ENCODE measurements at places on chromosomes 2 and 18.

DNA sequence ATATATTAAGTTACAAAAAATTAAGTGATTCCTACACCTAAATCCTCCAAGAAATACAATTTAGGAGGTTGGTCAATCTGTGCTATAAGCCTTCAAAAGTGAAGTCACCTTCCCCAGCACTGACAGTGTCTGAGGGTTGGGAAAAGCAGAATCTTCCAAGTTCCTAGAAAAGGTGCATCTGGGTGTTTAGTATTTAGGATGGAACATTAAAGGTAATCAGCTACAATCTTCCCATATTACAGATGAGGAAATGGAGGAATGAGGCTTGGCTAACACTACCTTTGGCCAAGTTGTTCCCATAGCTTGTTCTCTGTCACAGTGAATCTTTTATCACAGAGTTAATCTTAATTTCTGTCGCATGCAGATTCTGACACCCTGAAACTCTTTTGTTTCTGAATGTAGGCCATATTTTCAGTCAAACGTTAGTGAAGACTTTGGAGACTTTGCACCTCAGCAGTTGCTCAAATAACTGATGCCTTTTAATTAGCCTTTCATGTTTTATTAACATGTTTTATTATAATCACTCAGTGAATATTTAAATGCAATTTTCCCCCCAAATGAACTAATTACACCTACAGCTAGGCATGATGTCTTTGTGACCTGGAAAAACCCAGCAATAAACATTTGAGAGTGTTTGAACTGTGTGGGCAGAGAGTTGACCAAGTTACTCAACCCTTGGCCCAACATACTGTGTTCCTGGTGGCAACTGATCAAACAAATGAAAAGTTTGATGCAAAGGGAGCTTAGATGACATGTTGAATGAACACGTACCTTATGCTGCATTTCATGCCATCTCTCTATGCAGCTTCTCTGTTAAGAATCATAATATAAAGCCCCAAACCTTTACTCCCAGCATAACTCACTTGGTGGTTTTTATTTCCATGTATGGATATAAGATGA is 17.6 kb downstream of the FN1 start:
- DNase-seq = no peak

GRCh38 chr18:61333271-61333745 is at the start of gene CDH20:
Gene CDH20, plus strand, starts transcription at chr18:61333430.
- no peak for DNase-seq

- DNase-seq = no peak
Measured at GRCh38 chr2:190216829-190217228, 102.8 kb downstream of the HIBCH start.

DNA sequence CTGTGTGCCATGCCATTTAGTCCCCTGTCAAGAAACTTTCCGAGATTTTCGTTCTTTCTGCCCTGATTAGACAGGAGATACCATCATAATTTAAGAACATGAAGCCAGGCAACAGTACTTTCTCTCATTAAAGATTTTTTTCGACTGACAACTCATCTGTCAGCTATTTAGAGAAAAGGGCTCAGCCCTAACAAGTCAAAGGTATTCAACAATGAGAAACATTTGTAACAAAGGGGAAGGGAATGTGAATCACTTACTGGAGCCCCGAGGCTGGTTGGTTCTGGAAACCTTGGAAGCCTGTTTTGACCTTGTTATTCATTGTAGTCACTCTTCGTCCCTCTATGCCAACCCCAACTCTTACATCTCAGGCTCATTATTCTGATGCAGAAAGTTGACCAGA is 199.4 kb downstream of the SPP2 start:
- no peak for DNase-seq

GRCh38 chr2:224162122-224162521 is 123.0 kb upstream of the SERPINE2 start:
- DNase-seq = no peak

GRCh38 chr2:109582928-109583895 is 30.6 kb downstream of the SEPTIN10 start:
- DNase-seq = no peak

GRCh38 chr2:211981451-211981850 is 557.2 kb downstream of the ERBB4 start:
- DNase-seq = no peak

GRCh38 chr2:74893332-74893731 is 59.4 kb downstream of the HK2 start:
- no peak for DNase-seq

- no peak for DNase-seq
Measured at GRCh38 chr2:223319601-223320000, 267.6 kb downstream of the KCNE4 start.

GRCh38 chr2:112584891-112585250 is 462 bp downstream of the CHCHD5 start:
- DNase-seq = no peak

DNA sequence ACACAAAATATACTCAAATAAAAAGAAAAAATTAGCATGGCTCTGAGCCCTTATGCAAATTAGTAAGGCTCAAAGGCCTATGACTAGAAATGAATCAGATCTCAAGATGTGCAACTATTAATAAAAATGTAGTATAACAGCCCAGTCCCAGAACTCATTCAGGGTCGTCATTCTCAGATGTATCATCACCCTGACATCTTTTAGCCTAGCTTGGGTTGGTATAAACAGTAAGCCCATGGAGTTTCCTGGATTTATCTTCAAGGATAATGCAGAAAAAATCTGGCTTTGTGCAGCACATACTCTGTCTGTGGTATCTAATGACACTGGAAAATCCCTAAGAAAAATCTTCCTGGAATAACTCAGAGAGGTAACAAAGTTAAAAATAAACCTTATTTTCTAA is 239.3 kb downstream of the ZNF385B start:
- no peak for DNase-seq

GRCh38 chr18:32773382-32773712 is 524 bp upstream of the KLHL14 start:
- DNase-seq = no peak

DNA sequence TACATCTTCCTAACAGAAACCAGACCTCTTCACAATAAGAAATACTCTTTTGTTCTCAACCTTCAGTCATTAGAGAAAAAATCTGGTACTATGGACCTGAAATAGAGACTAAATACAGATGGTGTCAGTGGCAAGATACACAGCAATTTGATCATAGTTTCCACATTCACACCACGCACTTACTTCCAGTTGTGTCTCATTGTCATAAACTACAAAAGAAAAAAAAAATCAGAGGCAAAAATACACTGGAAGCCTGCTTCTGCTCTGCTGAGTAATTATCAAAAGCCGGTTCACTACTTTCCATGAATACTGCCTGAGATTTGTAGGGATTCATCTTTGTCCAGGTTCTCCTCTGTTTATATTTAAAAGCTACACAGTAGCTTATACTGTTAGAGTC is 182.6 kb downstream of the PID1 start:
- no peak for DNase-seq

GRCh38 chr2:45930396-45930792 is 278.9 kb downstream of the PRKCE start:
- no peak for DNase-seq

DNA sequence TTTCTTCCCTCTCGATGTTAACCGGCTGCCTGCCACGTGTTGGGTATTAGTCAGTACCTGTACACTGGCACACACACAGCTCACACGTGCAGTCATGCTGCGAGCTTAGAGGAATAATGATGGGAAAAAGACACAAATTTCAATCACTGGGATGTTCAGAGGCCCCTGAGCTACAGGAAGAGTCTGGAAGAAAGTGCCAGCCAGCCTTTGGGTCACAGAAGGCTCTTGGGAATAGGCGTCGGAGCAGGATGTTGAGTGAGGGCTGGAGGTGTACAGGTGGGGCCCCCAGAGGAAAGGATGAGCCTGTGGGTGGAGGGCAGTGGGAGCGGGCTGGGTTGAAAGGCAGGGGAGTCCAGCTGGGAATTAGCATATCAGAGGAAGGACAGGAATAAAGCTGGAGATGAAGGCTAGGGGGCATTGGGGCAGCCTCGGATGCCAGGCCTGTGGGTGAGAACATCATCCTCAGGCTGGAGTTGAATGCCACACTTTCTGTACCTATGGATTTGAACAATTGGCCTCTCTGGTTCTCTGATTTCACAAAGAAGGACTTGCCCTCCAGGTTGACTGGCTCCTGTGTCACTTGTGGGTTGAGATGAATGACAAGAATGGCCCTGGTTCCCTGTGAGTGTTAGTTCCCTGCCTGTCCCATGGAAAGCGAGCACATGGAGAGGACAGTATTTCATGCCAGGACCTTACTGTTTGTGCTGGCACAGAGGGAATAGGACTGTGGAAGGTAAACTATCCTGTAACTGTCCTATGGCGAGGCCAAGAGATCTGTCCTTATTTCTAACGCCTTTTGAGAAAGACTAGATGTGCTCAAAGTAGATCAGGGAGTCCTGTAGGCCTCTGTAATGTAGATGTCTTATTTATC is 40.6 kb downstream of the GREB1 start:
- no peak for DNase-seq

DNA sequence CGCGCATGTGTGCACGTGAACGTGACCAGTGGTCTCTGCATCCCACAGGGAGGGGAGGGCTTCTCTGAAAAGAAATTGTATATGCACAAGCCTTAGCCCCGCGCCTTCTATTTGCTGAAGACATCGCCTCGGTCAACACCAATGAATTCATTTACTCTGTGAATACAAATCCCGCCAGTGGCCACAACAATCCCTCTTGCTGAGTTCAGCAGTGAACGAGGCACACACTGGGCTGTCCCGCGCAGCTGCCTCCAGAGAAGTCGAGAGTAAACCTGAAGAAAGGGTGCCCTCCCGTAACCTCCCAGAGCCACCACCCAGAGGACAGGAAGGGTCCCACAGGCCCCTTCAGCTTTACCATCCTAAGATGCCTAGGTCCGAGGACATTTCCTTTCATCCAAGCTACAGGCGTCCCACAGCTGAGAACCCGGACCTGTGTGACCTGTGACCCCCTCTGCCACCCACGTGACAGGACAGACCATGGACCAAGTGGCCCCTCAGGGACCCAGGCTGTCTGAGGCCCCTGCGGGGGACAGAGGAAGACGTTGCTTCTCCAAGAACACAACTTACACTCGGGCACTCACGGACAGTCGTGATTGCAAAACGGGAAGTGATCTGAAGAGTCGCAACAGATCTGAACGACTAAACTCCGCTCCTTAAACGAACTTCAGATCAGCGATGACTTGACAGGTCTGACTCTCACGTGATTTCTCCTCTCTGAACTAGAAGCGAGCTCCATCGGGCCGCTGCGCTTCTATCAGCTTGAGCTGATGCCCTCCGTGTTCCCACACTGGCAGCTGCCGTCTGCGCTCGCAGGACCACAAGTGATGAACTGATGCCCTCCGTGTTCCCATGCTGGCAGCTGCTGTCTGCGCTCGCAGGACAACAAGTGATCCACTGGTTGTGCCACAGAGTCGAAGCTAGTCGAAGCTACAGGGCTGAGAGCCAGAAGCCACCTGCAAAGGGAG is 92.7 kb downstream of the ZNF516 start:
- no peak for DNase-seq

DNA sequence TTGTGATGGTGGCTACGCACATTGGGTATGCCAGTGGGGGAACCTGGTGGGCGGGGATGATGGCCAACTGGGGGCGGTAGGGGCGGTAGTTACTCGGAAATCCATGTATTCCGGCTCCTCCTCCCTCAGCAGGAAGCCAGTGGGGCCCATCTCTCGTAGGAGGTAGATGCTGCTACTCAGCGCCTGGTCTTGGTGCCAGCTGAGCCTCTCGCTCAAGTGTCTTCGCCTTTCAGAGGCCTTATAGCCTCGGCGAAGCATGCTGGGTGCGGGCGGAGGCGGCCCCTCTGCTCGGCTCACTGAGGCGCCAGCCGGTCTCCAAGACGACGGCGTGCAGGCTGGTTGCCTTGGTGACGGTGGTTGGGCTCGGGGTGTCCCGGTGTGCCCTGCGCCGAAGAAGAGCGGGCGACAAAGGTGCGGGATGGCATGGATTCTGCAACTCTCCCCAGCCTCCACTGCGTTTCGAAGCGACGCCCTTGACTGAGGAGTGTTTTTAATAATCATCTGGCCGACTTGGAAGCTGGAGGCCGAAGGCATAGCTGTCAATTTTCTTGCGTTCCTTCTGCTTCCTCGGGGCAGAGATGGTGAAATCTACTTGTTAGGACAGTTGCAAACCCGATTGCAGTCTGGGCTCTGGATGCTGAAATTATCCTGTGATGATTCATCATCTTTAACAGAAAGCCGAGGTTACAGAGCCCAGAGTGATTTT is at the start of gene ZSWIM2:
Gene ZSWIM2 (minus strand): TSS at position 298 of the 706 bp plus-strand sequence. CDS start 40 bp downstream, at position 258.
- DNase-seq = no peak

DNA sequence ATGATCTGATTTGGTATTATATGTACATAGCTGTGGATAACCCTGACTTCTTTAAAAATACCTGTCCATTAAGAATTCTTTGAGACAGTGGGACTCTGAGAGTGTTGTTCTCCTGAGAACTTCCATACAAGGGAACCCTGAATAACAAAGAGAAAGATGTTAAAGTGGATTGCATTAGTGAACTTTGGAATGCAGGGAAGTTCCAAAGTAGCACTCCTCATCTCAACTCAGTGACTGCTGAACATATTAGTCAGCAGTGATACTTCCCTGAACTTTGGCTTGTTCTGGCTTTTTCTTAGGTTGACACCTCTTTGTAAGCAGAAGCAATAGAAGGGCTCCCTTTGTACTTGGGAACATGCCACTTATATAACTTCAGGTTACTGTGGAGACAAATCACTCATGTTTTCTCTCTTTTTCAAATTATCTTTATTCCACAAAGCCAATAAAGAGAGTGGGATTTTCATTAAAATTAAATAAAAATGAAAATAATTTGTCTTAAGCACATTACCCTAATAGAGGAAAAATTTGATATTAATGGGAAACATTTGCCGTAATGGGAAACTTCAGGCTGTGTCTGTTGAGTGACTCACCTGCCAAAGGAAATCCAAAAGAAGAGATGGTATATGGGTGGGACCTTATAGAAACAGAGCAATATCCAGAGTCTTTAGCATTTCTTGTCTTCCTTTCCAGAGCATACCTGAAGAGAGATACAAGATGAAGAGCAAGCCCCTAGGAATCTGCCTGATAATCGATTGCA is 33.3 kb downstream of the CFLAR start:
- DNase-seq = no peak

- no peak for DNase-seq
Measured at GRCh38 chr2:77518311-77518710, 3.9 kb downstream of the LRRTM4 start.

GRCh38 chr2:215419769-215420470 is 15.9 kb downstream of the FN1 start:
- DNase-seq = no peak

Measured in T-cell (primary cell).